ENCODE measurements at places on chromosomes 11 and 22. TPM values are rescaled to one million over a fixed set of nuclear protein-coding genes. Genes with fewer than 3 reads are reported as not detected.

The GLB1L2 gene
- total RNA-seq = 0.39 TPM

- DNase-seq = no peak
These were observed 11.2 kb upstream of the GLYATL1 start for GRCh38 chr11:58928107-58928499.

DNA sequence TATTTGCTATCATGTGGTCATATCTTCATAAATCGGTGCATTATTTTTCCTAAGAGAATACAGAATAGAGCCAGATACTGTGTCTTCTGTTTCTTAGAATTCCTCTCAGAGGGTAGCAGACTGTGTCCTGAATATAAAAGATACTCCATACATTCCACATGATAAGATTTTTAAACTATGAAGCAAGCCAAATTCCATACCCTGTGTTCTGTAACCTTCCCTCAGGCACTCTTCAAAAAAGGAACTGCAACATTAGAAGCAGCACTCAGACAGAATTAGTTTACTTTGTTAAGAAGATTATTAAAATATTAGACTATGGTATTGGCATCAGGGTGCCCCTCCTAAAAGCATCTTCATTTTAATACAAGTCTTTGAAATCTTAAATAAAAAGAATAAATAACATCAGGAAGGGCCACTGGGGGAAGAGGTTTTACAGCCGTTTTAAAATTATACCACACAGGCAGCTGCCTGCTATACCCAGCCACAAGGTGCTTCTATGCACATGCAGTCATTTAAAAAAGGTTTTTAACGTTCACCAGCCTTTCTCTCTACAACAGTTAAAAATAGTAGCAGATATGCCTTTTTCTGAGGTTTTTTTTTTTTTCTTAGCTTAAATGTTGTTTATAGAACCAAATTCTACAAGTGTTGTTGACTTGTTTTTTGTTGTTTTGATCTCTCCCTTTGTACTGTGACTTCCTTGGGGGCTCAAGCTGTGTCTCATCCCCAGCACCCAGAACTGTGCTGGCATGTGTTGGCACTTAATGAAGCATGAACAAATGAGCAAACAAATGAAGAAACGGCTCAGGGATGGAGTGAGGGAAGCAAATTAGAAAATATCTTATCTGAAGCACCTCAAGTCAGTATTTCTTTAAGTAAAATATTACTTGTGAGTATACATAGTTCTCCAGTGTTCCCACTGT lies 54.7 kb upstream of the CCDC89 start:
- DNase-seq = no peak

The FBLN1 gene
- total RNA-seq = 1.0 TPM

DNA sequence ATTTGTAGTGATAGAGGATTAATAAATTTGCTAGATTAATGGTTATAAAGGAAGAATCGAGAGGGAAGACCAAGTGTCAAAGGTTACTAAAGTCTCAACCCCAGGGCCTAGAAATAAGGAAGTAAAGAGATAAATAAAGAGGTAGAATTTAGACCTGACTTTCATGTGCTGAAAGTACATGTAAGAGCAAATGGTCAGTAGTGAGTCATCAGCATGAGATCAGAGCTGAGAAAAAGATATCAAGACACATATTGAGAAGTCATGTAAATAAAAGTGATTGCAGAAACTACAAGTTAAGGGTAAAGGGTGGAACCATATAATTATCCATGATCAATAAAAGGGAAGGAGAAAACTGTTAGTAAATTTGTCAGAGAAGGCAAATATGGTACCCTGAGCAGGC lies 1.4 kb upstream of the OR8B8 start:
- no peak for DNase-seq

The CALCA gene
- not detected for total RNA-seq

The OR5T3 gene
- total RNA-seq = not detected

The P4HA3 gene
- 77.2 TPM for total RNA-seq

The TPBGL gene
- total RNA-seq = 0.13 TPM

DNA sequence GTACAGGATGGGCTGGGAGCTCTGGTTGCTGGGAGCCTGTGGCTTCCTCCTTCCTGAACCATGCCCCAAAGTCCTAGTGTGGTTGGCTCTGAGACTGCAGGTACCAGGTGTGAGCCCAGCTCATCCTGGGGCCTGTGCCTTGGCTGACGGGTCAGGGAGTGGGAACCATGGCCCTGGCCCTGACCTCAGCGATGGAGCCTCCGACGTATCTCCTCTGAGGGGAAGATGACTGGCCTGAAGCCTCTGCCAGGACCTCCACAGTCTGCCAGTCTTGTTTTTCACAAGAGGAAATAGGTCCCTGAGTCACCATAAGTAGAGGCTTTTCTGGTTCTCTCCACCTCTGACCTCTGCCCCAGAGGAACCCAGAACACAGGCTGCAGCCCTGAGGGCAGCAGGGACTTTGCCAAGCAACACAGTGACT lies 3.4 kb downstream of the RCE1 start:
- peak; percentile 54 for DNase-seq

DNA sequence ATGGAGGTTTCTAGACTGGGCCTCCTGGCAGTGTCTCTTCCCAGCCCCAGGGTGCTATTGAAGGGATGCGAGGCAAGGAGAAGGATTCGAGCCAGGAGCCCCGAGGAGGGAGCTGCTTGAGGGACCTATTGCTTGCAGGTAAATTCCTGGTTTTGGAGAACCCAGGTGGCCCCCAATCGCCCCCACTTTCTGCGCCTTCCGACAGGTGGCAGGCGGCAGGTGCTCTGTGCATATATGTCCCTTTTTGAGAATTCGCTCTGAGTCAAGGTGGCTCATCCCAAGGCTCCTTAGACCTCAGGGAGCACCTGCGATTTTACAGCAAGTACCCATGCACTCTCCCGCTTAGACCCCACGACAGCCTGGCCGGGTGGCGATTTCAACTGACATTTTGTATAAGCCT lies 40.3 kb upstream of the SHISAL1 start:
- no peak for DNase-seq

- no peak for DNase-seq
These were observed 1.1 kb upstream of the CD81 start for GRCh38 chr11:2375964-2376551.

- peak; percentile 28 for DNase-seq
These were observed 42.0 kb downstream of the ALX4 start for GRCh38 chr11:44267750-44268613.

DNA sequence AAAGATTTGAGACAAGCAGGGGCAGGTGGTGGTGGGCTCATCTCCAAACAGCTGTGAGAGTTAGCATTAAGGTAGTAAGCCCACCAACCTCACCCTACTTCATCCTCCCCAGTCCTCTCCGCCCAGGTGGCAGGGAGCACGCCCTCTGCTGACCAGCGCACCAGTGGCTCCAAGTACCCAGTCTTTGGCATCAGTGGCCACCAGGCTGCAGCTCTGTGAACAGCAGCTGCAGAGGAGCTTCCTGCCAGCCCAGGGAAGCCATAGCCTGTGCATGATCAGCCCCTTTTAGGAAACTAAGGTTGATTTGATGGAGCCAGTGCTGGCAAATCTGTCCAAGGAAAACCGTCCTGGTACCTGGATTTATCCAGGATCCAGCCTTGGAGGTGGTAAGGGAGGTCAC lies 21.7 kb downstream of the CAVIN3 start:
- DNase-seq = peak; percentile 61

DNA sequence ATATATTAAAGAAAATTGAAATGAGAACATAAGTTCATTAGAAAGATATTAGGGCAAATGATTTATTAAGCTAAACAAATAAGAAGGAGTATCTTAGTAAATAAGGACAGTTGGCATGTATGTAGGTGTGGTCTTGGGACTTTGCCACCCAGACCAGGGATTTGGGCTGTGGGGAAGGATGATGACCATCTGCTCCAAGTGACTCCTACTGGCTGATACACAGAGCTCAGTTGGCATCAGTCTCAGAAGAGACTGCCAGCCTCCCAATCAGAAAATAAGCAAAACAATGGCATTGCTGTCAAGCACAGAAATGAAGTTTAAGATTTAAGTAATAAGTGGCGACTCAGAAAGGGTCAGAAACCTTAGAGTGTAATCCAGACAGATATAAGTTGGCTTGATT lies 49.5 kb downstream of the PAX6 start:
- no peak for DNase-seq

The AQP11 gene
- total RNA-seq = 0.38 TPM

GRCh38 chr11:78612721-78613377 lies 38.2 kb upstream of the NARS2 start:
- DNase-seq = no peak

DNA sequence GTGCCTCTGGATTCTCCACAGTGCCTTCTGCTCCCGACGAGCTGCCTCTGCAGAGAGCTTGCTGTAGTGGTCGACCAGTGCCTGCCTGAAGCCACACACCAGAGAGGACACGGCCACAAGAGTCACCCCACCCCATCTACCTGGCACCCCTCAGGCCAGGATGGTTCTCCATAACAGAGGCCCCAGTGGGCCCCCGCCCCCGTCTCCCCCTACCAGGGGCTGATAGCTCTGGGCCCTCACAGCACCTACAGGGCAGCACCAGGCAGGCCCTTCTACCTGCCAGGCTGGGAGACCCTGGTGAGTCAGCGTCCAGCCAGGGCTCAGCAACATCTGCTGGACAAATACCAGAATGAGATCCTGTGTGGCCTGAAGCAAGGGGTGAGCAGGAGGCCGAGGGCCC lies 21.7 kb downstream of the SELENOO start:
- DNase-seq = no peak

GRCh38 chr11:17600316-17601255 lies 53.5 kb downstream of the OTOG start:
- DNase-seq = no peak

DNA sequence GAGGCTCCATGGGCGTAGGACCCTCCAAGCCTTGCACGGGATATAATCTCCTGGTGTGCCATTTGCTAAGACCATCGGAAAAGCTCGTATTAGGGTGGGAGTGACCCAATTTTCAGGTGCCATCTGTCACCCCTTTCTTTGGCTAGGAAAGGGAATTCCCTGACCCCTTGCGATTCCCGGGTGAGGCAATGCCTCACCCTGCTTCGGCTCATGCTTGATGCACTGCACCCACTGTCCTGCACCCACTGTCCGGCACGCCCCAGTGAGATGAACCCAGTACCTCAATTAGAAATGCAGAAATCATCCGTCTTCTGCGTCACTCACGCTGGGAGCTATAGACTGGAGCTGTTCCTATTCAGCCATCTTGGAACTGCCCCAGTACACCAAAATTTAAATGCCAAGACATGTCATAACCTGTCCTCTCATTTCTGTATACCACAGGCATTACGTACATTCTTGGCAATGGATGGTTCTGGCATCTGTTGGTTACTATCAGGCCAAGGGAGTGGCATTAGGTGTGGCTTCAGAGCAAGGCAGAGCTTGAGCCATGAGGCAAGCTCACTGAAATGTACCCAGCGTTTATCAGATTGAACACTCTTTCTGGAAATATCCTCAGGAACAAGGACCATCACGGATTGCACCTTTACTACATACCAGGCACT lies 95.4 kb upstream of the GALNT18 start:
- no peak for DNase-seq

GRCh38 chr11:57680552-57680874 lies 12.6 kb downstream of the ZDHHC5 start:
- peak; percentile 36 for DNase-seq

The PGA3 gene
- total RNA-seq = not detected

The KCNJ5 gene
- total RNA-seq = not detected

GRCh38 chr22:27347951-27348350 lies 453.6 kb downstream of the MN1 start:
- DNase-seq = no peak

The TMPRSS13 gene
- total RNA-seq = not detected

DNA sequence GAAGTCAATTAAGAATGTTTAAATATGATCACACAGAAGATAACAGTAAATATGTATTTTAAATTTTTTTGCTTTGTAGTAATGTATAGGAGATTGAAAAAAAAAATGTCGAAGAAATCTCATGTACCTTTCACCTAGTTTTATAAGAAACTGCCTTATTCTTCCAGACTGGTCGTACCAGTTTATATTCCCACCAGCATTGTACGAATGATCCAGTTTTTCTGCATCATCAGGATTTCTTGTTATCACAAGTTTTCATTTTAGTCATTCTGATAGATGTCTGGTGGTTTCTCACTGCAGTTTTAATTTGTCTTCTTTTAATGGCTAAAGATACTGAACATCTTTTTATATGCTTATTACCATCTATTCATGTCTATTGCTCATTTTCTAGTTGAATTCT lies 101.8 kb upstream of the CTSC start:
- no peak for DNase-seq

The SPON1 gene
- total RNA-seq = under 0.01 TPM

GRCh38 chr11:112537846-112538330 lies 277.2 kb upstream of the PLET1 start:
- DNase-seq = no peak

The CHST1 gene
- 5.4 TPM for total RNA-seq

The KRTAP5-8 gene
- not detected for total RNA-seq

DNA sequence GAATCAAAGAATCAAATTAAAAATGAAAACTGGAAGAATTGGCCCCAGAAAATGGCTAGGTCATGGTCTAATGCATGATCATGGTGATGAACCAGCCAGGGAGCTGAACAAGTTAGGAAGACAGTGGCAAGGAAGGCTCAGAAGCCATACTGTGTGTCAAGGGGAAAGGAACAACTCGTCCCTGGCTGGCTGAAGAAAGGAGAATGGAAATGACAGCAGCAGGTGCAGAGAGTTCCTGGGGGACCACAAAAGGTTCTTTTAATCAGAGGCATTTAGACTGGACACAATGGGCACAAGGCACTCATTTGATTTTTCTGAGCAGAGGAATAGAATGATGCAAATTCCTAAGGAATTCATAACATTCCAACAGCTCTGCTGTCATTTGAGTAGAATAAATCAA lies 209.9 kb downstream of the LARGE1 start:
- DNase-seq = no peak

- DNase-seq = no peak
These were observed 64.7 kb downstream of the DGCR2 start for GRCh38 chr22:19057539-19057938.

The DRAP1 gene
- 84.5 TPM for total RNA-seq

The C11orf16 gene
- total RNA-seq = not detected

GRCh38 chr11:10503221-10503620 lies 37.8 kb downstream of the RNF141 start:
- DNase-seq = no peak

DNA sequence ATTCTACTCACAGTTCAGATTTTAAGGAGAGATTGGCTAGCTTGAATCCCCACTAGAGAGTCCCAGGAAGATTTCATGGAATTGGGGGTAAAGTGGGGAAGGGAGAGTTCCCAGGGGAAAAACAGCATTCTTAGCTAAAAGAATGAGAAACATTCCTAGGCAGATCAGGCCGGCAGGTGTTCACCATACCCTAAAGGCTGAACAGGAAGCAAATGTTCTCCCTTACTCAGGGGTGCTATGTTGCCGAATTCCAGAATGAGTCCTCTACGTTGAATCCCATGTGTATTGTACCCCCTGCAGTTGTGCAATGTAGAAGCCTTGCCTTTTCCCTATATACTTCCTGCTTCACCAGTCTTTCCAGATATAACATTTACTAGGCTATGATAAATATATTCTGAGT lies 135.2 kb upstream of the NCAM1 start:
- DNase-seq = no peak

DNA sequence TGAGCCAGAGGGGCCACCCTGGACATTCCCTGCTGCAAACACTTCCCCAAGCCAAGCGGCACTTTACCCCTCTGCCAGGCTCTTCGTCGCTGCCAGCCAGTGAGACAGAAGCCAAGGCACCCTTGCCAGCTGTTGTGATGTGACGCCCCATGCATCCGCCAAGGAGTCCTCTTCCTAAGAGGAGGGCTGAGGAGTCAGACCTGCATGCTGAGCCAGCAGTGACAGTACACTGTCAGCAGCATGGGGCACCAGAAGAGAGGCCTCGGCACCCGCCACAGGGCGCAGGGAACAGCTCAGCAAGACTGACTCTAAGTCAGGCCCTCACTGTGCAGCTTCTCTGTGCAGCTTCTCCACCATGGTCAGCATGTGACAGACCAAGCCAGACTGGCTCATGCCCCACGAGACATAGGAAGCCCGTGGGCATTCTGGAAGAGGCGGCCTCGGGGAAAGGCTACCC lies 26.4 kb downstream of the VPS37C start:
- no peak for DNase-seq

Data from dermis microvascular lymphatic vessel endothelial cell (primary cell).